Stimulated activated CD8-positive, alpha-beta memory T cell treated with anti-CD3 and anti-CD28 coated beads, Interleukin-2, amount 100 ng/mL, for 1 hour (primary cell): ENCODE measurements at places on chromosomes 5 and 9.

GRCh38 chr5:97183930-97184213 is 825 bp upstream of the RIOK2 start:
- no peak for DNase-seq

GRCh38 chr9:99373912-99374311 is 151.8 kb downstream of the SEC61B start:
- no peak for DNase-seq

- no peak for DNase-seq
Measured at GRCh38 chr5:141843156-141843927, 34.9 kb downstream of the PCDH1 start.

DNA sequence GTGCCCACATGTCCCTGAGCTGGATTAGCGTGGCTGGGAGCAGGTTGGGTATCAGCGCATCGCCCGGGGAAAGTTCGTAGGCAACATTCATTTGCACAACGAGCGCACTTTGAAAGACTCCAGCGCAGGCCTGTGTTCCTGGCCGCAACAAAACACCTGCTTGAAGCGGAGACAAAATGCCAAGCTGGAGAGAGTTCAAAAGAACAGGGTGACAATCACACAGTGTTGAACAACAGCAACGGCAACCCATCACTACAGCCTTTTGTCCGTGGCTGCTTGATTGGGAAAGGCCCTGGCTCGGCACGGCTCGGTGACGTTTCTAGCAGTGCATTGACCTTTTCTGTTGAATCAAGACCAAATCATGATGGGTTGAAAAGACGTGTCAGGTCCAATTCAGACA is 336.3 kb downstream of the IRX1 start:
- no peak for DNase-seq

DNA sequence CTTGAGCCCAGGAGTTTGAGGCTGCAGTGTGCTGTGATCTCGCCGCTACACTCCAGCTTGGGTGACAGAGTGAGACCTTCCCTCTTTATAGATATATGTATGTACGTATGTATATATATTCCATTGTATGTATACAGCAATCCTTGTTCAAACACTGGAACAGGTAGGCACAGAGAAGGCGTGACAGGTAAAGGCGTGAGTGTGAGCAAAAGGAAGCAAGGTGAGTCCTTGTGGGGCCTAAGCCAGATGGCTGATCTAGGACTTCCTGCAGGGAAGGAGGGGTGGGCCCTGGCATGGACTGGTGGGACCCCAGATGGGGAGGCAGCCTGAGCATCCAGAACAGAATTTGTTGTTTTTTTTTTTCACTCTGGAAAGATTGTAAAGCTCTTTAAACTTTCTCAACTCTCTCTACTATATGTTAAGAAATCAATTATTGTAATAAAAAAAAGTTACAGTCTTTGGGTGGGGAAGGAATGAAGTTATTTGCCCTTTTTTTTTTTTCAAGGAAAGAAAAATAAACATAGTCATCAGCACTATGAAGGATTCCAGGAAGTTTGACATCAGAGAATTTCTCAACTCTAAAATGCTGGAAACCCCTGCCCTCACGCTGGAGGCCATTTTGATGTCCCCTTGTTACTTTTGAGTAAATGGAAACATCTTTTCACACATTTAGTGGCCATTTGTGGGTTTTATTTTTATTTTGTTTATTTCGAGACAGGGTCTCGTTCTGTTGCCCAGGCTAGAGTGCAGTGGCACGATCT is 38.9 kb upstream of the STXBP1 start:
- DNase-seq, result no peak

DNA sequence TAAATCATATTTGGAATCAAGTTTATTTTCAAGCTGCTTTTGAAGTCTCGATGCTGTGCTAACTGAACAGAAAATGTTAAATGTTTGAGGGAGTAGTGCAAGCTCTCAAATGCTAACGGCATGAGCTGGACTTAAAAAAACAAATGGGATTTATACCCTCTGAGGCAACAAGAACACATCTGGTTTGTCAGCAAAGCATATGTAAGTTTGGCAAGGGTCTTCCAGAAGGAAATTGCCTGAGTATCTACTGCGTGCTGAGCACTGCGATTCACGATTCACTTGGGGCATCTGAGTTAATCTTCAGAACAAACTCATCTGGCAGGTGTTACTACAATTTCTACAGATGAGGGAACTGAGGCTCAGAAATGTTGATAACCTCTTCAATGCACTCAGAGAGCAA is 98.4 kb upstream of the C9orf72 start:
- DNase-seq, result no peak

GRCh38 chr9:125558453-125559092 is 148.4 kb downstream of the MAPKAP1 start:
- peak; percentile 10 for DNase-seq

GRCh38 chr5:72920690-72921502 is 34.9 kb upstream of the FCHO2 start:
- DNase-seq, result no peak

DNA sequence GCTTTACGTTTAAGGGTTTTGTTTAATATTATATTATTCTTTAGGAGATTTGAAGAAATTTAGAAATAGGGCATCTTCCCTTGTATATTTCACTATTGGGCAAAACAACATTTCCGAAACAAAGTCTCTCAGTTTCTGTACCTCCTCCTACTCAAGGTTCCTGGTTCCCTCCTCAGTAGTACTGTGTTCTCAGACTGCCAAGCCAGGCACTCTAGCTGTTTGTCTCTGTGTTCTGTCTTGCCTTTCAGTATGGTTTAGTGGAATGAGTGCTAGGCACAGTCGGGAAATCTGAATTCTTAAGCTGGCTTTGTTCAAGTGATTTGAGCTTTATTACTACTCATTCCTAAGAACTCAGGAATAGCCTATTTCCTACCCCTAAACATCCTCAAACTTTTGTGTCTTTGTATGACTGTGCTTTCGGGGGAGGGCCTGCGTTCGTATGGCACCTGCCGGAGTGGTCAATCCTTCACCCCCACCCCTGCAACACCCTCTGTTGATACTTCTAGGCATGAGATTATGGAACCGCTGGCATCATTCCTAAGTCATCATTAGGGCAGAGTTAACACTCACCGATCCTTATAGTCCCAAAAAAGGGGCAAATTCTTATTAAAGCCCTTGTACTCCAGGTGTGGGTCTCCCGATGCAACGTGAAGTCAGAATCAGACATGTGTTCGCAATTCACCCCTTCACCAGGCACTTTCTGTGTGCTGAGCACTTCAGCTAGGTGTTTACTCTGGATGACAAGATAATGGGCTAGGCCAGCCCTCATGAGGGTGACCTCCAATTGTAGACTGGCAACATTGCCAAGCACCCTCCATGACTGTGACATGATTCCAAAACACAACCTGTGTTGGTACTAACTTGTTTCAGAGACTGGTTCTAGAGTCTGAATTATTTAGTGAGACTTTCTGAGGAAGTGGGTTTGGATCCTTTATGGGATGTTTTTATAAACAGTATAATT is 24.5 kb downstream of the SNX18 start:
- DNase-seq, result no peak

GRCh38 chr9:97908705-97909104 is 13.6 kb downstream of the TRMO start:
- DNase-seq, result no peak

GRCh38 chr9:96417661-96418082 is 498 bp downstream of the ZNF367 start:
- no peak for DNase-seq

- no peak for DNase-seq
Measured at GRCh38 chr5:119036101-119036762, 34.7 kb upstream of the DMXL1 start.

DNA sequence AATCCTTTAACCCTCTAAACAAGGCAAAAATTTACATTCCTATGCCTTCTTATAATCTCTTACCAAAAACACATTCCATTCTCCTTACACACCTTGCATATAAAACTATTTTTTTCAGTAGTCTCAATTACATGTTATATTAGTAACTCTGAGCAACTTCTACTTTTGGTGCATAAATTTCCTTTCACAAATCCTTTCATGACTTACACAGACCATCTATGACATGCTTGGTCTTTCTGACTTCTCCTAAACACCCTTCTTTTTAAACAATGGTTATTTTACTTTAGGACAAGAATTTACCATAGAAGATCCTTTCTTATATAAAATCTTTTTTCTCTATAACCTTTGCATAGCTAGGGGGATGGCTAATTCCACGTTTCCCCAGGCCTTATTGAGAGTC is 208.0 kb upstream of the ARRDC3 start:
- no peak for DNase-seq

- no peak for DNase-seq
Measured at GRCh38 chr5:61402244-61402823, 70.3 kb downstream of the ZSWIM6 start.

GRCh38 chr5:102536323-102536928 is 37.6 kb upstream of the SLCO6A1 start:
- DNase-seq, result no peak

GRCh38 chr5:143316844-143317631 is 86.4 kb downstream of the NR3C1 start:
- DNase-seq, result no peak

DNA sequence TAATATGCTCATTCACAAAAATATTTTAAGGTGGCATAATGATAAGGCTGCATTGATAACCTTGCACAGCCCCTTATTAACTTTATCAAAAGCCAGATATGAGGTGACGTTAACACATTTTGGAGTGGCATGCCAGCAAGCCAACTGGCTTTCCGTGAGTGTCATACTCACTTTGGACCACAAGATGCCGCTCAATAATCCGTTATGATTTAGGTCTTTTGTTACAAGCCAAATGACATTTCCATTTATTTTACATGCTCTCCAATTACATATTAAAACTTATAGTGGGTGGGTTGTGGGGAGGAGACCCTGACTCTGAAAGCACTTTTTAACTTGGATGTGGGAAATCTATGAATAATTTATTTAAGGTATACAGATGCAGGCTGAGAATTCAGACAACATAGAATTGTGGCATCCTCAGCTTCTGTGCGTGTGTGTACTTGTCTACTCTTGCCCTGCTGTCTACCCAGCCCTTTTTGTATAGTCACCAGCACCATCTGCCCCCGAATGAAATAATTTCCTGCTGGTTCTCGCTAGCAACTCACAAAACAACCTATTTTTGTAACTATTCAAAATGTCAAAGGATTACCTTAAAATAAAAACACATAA is 305.1 kb downstream of the PSAT1 start:
- DNase-seq, result no peak

GRCh38 chr9:26955222-26955903 is 849 bp upstream of the IFT74 start:
- no peak for DNase-seq
